ENCODE measurements at places on chromosomes 13 and 19.

GRCh38 chr19:45587873-45588272, 3.3 kb upstream of the OPA3 start:
- DNase-seq, result no peak

- DNase-seq, result no peak
Observed at GRCh38 chr13:113095146-113096051, 10.2 kb upstream of the F7 start.

DNA sequence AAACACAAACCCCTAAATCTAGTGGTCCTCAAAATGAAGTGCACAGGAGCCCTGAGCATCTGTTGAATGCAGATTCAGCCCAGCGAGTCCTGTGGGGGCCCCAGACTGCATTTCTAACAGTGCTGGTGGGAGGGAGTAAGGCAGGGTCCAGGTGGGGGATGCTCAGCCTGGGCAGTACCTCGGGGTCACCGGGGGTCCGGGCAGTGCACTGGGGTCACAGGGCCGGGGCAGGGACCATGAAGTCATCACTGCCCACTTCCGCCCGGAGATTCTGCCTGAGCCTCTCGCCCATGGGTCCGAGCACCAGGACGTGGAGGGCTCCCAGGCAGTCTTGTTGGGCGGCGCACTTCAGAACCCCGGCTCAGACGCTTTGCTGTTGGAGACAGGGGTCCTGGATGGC, 838 bp upstream of the ATP4B start:
- DNase-seq, result no peak

GRCh38 chr13:106063591-106064313, 471.7 kb downstream of the EFNB2 start:
- no peak for DNase-seq

DNA sequence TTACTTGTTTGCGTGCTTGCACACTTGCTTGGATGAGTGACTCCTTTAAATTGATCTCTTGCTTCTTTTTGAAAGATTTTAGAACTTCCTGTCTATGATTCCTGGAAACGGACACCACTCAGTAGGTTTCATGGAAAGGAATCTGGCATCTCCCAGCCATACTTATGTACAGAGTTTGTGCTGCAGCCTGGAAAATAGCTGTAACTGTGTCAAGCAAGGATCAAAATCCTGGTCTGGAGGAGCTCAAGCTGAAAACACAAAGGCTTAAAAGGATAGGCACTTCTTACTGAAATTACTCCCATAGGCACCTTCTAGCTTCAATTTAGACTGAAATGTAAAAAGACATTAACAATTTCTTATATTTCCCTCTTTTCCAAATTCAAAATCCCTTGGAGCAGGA, 1.4 kb upstream of the FREM2 start:
- no peak for DNase-seq
